ENCODE measurements at places on chromosomes 1 and 21. TPM values are rescaled to one million over a fixed set of nuclear protein-coding genes. Genes with fewer than 3 reads are reported as not detected.
A peak's percentile ranks its signal among the peaks of the same experiment; 100 is the strongest.

- peak; percentile 74 for DNase-seq
Measured at GRCh38 chr1:206905295-206906164, 8.3 kb downstream of the IL24 start.

GRCh38 chr1:31799196-31799894 lies 16.5 kb downstream of the SPOCD1 start:
- peak; percentile 8 for DNase-seq

GRCh38 chr21:40128891-40129290 lies 261.7 kb downstream of the PCP4 start:
- no peak for DNase-seq

Gene HECTD3
- 23.7 TPM for total RNA-seq

DNA sequence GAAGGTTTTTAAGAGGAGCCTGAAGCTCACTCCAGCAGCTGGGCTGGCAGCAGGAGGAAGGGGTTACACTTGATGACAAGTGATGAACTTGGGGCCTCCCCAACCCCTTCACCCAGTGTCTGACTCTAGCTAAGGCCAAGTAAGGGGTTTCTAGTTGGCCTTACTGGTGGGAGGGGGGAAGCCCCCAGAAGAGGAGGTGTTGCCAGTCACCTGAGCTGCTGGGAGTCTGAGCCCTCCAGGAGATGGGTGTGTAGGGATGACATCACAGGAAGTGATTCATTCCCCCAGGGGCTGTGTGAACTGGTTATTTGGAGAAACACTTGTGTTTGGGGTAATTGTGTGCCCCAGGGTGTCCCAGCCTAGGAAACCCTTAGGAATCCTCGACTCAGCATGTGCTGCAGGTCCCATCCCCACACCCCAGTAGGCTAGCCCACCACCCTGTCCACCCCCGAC lies 3.1 kb downstream of the PADI1 start:
- DNase-seq = peak; percentile 80

- DNase-seq = peak; percentile 14
Measured at GRCh38 chr1:193614817-193615216, 428.4 kb upstream of the B3GALT2 start.

DNA sequence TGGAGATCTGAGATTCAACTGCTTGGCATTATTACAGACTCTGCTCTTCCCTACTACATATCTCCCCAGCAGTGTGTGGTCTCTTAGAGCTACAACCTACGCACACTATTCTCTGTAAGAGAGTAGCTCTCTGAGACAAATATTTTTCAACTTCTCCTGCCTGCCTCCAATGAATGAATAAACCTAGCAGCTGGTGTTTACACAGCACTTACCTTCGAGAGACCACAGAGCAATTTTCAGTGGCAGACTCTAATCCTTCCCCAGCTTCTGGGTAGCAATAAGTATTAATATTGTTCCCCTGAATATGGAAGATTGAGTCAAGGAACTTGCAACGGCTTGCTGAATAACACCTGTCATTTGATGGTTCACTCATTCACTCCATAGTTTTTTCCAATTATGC lies 350.9 kb upstream of the SPAG17 start:
- DNase-seq = no peak

DNA sequence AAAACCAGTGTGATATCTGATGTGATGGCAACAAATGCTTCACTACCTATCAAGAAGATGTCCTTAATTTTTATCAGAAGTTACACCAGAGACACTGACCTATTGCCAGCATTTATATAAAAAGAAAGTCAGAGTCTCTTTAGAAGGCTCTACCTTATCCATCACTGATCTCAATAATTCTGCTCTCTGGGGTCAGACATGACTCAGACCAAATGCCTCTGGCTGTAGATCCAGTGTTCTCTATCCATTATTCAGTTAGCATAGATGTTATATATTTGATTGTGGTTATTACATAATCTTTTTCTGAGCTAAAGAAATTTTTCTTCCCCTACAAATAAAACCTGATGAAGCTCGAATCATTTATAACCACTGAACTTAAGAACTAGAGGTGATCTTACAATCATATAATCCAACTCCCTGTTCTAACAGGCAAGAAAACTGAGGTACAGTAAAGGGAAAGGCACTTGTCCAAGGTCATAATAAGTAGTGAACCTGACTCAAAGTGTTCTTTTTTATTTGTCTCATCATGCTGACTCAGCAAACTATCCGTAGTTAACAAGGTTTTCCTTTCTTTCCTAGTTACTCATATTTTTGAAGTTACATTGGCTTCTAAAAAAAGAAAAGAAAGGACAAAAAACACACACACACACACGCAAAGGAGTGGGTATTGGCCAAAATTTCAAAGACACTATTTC lies 43.6 kb upstream of the ESRRG start:
- no peak for DNase-seq

Gene NUDT4B
- 0.53 TPM for total RNA-seq

Gene FAM78B
- 0.24 TPM for total RNA-seq

Gene LAMTOR2
- total RNA-seq = 65.1 TPM

DNA sequence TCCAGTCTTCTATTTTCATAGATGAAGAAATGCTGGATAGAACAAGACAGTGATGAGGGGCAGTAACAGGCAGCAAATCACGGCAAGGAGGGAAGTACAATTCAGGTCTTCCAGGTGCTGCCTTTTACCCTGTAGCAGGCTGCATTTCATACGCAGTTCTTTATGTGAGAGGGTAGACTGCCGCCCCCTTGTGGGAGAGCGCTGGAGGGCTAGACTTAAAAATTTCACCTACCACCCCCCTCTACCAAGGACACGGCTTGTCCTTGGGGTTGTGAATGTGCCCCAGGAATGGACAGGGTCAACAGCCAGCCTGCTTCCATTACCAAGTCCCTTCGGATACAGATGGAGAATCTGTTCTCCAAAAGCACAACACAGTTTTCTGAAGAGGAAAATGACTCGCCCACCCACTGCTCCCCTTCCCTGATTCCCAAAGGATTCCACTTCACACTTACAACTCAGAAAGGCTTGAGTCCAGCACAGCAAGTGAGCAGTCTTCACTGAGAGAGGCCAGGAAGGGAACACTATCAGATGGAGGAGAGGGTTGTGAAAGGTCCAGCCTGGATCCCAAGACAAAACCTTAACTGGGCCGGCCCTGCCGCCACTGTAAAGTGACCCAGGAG lies 7.4 kb downstream of the WDR77 start:
- peak; percentile 75 for DNase-seq

- DNase-seq = no peak
Measured at GRCh38 chr1:5430911-5431697, 561.1 kb downstream of the NPHP4 start.

Gene LINGO4
- 0.39 TPM for total RNA-seq

- DNase-seq = no peak
Measured at GRCh38 chr1:220841293-220841692, 38.0 kb upstream of the HLX start.

DNA sequence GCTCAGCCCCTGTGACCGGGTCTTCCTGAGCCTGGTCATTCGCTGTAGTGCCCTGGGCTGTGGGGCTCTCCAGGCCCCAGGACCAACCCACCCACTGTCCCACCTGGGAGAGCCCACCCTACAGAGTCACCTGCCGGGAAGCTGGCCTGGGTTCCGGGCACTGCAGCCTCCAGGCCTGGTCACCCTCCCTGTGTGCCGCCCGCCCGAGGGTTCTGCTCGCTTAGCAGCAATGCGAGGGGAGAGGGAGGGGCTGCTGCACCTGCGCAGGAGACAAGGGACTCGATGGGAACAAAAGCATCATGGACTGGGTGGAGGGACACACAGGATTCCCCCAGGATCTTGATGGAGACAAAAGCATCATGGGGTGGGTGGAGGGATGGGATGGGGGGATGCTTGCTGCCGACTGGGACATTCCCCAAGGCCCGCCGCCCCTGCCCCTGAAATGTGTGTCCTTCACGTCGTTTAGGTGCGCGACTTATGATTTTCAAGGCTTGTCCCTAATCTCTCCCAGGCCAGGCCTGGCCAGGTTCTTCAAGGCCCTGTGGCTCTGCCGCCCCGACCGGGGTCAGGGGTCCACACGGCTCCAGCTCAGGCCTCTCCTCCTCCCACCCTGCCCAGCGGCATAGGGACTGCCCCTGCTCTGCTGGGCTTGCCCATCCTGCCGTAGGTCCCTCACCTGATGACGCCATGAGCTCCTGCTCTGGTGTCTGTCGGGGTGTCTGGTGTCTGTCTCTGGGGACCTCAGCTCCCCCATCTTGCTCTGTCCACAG lies 1.7 kb downstream of the KRTAP10-8 start:
- no peak for DNase-seq

DNA sequence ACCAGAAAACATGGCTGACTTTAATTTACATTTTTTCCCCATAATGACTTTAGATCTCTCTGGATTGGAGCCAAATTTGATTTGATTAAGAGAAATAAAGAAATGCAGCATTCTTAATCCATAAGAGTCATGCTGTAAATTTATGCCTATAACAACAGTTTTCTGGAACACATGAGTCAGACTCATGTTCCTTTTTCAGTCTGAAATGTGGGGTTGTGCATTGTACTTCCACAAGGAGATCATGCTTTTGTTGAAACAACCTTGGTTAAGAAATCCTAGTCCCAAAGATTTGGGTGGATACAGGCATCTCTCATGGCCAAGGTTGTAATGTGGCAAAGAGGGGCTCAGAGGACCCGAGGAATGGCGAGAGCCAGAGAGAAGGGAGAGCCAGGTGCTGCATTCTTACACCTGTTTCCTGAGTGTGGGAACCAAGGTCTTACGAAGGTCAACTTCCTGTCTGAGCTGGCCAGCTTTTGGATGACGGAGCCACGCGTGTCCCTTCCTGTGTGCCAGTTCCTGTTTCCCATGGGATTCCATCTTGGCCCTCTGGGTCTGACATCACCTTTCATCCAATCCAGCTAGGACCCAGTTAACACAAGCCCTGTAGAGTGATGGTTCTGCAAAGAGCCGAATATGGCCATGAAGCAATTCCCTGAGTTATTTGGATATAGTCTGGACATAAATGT lies 23.1 kb downstream of the CLDN14 start:
- DNase-seq = no peak

Gene TNNT2
- total RNA-seq = not detected

GRCh38 chr1:167469280-167469965 lies 48.9 kb downstream of the CD247 start:
- no peak for DNase-seq

- no peak for DNase-seq
Measured at GRCh38 chr1:163202833-163203451, at the start of gene RGS5. TSS of gene RGS5 (minus strand) at chr1:163202916. CDS start at chr1:163202835, 81 bp downstream.

Gene ADGRL4
- total RNA-seq = not detected

DNA sequence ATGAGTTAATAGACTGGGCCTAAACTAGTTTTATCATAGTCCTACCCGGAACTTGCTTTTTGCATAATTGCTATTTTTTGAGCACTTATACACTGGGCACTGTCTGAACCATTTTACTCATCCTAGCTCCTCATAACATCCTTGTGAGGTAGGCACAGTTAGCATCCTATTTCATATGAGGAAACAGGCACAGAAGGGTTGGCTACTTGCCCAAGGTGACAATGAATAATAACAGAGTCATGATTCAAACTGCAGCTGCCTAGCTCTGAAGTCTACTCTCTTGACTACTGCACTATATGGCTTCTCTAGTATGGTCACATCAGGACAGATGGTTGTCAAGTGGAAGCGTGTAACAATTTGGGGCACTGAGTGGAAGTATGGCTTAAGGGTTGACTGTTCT lies 18.2 kb upstream of the RC3H1 start:
- no peak for DNase-seq

Gene RGS8
- 0.05 TPM for total RNA-seq

DNA sequence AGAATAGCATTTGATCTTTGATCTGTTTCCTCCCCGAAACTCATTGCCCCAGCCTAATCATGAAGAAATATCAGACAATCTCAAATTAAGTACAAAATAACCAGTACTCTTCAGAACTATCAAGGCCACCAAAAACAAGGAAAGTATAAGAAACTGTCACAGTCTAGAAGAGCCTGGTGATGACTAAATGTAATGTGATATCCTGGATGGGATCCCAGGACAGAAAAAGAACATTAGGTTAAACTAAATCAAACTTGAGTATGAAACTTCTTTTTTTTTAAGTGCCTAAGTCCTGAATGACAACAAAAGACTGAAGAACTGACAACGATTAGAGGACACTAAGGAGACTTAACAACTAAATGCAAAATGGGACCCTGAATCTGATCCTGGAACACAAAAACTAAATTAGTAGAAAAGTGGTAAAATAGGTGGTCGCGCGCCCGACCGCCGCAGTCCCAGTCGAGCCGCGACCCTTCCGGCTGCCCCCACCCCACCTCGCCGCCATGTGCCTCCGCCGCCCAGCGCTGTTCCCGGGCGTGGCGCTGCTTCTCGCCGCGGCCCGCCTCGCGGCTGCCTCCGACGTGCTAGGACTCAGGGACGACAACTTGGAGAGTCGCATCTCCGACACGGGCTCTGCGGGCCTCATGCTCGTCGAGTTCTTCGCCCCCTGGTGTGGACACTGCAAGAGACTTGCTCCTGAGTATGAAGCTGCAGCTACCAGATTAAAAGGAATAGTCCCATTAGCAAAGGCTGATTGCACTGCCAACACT lies 5.5 kb upstream of the PRKAB2 start:
- DNase-seq = no peak

Gene NFASC
- 0.27 TPM for total RNA-seq

- DNase-seq = no peak
Measured at GRCh38 chr1:180849031-180849775, 63.5 kb upstream of the KIAA1614 start.

Gene LTN1
- 26.7 TPM for total RNA-seq

GRCh38 chr21:26715878-26716506 lies 129.2 kb downstream of the ADAMTS1 start:
- DNase-seq = peak; percentile 17

DNA sequence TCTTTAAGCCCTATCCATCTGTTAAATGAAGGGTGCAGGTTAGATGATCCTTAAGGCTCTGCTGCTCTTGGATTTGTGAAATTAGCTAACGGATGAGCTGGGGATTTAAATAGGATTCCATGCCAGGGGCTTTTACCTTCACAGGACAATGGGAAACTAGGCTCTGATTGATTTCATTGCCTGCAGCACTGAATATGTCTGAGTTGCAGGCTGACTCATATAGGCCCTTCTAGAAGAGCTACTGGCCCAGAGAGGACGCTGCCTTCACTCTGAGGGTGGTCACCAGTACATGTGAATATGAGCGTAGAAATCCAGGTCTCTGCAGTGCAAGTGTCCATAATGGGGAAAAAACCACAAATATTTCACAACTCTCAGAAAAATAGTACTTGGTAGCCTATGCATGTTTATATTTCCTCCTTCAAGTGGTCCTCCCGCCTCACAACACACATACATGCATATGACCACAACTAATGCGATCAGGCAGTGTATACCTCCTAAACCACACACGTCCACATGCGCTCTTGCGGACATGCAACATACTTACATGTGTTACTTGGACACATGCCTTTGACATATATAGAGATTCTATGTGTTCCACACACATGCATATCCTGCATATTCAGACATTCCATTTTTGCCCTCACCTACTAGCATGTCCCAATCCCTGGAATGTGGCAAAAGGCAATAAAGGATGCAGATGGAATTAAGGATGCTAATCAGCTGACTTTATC lies 233.8 kb upstream of the JUN start:
- no peak for DNase-seq

GRCh38 chr1:19708567-19709110 lies 44.0 kb downstream of the HTR6 start:
- DNase-seq = no peak

Data from activated CD4-positive, alpha-beta memory T cell treated with anti-CD3 and anti-CD28 coated beads for 36 hours (primary cell).